Activated naive CD4-positive, alpha-beta T cell (primary cell): ENCODE measurements at places on chromosomes 5 and 9.
A peak's percentile ranks its signal among the peaks of the same experiment; 100 is the strongest.

- DNase-seq: no peak
Observed at GRCh38 chr5:43422143-43422542, 10.0 kb upstream of the CCL28 start.

DNA sequence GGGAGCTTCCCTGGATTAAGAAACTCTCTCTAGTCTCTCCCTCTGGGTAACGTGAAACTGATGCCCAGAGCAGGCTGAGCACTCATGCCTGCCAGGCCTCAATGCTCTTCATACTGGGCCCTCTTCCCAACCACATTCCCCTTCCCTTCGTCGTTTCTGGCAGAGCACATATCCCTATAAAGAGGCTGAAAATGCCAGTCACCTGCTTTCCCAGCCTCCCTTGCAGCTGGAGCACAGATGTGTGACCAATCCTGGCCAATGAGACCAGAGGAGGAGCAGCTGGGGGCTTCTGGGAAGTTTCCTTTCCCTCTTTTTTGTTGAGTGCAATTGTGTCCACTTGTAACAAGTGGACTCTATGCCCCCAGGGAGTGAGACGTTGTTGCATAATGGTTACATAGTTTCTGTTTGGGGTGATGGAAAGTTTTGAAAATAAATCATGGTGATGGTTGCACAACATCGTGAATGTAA, 30.2 kb upstream of the SMIM23 start:
- DNase-seq: no peak

DNA sequence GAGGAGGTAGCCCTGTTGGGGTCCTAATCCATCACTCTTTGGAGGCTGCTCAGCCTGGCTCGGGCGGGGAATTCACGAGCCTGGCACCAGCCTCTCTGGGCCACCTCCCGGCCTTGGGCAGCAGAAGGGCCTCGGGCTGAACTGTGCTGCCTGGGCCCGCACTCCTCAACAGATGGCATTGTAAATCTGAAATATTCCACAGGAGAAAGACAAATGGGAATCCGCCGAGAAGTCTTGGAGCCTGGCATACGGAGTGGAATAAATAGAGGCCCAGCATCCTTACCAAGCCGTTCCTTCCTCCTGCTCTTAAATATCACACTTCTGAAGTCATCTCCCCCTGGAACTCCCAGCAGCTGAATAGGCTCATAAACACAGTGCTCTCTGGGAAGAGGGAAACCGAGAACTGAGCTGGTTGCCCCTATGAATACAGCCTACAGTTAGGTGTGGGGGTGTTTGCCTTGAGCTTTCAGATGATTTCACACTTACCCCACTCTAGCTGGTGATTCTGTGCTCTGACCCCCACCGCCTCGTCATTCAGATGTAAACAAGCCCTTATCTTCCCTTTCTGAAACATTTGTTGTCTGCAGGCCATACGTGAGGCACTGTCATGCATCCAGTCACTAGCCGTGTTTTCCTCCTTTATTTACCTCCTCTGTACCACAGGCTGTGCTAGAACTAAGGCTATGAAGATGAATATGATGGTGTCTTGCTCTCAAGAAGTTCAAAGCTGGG, 455.0 kb upstream of the CLINT1 start:
- no peak for DNase-seq

DNA sequence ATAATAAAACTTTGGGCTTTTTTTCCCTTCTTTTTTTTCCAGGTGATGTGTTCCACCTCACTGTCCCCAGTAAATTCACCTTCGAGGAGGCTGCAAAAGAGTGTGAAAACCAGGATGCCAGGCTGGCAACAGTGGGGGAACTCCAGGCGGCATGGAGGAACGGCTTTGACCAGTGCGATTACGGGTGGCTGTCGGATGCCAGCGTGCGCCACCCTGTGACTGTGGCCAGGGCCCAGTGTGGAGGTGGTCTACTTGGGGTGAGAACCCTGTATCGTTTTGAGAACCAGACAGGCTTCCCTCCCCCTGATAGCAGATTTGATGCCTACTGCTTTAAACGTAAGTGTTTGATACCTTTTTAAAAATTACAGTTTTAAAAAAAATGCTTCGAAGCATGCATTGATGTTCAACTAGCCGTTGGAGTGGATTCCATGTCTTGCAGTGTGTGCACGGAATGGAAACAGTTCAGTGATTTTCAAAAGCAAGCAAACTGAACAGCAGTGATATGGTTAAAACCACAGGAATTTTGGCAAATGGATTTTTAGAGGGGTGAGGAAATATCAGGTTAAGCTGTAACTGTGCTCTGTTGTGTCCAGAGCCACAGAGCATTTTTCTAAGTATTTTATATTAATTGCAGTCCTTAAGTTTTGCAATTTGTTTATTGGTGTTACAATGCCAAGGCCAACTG, 40.7 kb downstream of the VCAN start:
- no peak for DNase-seq

GRCh38 chr5:123753937-123754891, 242.2 kb downstream of the CSNK1G3 start:
- DNase-seq: no peak

GRCh38 chr9:131885144-131885609, 145.3 kb upstream of the RAPGEF1 start:
- no peak for DNase-seq

GRCh38 chr5:10736354-10736753, 24.7 kb downstream of the DAP start:
- DNase-seq: no peak

DNA sequence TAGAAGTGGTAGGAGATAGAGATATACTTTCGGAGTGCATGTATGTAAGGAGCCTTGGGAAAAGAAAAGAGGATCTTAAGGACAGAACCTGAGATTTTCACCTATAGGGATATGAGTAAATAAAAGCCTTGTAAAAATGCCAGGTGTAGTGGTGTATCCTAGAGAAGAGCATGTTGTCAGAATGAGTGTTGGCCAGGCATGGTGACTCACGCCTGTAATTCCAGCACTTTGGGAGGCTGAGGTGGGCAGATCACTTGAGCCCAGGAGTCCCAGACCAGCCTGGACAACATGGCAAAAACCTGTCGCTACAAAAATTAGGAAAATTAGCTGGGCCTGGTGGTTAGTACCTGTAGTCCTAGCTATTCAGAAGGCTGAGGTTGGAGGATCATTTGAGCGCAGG, 76.0 kb downstream of the IPO11 start:
- DNase-seq: no peak

GRCh38 chr5:170154744-170155143, 49.0 kb downstream of the FOXI1 start:
- no peak for DNase-seq

DNA sequence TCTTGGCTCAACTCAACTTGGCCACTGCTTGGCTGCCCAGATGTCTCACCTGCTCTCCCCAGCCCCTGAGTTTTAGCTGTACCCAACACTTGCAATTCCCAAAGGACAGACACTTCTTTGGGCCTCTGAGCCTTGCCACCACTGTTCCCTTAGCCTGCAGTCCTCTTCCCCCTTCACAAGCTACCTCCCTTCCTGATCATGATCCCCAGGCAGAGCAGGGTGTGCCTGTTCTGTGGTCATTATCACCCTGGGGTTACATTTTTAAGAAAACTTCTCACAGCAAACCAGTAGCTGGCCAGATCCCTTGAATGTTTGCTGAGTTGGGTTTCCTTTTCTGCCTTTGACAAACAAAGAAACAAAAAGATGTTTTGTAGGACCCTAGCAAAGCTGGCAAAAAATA, 87.5 kb upstream of the PRRC1 start:
- no peak for DNase-seq

GRCh38 chr5:139131465-139131864, 66.7 kb downstream of the SIL1 start:
- no peak for DNase-seq

GRCh38 chr9:35658137-35658967, at the start of gene CCDC107:
TSS of gene CCDC107 (plus strand) at chr9:35658292. CDS start at chr9:35658380, 88 bp downstream.
- peak; percentile 76 for DNase-seq

DNA sequence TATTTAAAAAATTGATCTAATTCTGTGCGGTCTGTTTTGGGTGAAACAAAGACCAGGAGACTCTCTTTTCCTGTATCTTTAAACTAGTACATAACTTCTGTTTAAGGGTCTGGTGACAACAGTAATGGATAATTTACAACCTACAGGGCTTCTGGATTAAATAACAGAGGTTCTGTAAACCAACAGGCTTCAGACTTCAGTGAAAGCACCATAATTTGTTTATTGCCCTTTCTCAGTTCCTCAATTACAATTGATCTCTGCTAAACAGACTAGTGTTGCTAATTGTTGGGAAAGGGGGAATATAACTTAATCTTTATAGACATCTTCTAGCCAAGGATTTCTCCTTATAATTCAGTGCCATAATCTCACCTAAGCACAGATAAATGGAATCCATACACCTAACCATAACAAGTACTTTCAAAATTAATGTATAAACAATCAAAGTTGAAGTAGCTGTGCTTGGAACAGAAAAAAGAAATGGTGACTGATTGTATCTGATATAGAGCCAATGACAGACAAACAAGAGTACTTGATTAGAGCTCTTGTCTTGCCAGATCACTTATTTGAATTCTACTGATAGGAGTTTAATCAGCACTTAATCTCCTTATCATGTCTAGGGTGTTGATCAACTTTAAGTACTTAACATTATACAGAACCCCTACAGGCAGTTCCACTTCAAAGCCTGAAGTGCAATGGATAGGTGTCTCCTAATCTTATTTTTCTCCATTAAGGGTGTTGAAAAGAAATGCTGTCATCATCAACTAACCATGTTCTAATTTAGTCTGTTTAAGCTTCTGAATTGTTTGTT, 536.0 kb downstream of the NR2F1-AS1 start:
- DNase-seq: no peak

DNA sequence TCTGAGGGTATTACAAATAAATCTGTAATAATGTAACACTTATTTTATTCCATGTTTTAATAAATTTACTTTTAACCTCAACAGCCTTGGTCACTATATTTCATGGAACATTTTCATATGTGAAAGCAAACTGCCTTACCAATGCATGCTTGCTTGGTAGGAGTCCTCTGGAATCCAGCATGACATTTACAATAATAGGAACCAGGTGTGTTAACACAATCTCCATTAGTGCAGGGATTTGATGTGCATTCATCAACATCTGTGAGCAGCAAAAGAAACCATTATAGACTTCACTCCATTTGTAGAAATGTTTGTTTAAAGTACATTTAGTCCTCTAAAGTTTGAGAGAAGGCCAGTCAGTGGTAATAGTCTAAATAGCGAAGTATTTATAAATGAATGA, 159.4 kb downstream of the FBN2 start:
- DNase-seq: no peak

- no peak for DNase-seq
Observed at GRCh38 chr5:65068410-65068809, 299.7 kb downstream of the CWC27 start.

DNA sequence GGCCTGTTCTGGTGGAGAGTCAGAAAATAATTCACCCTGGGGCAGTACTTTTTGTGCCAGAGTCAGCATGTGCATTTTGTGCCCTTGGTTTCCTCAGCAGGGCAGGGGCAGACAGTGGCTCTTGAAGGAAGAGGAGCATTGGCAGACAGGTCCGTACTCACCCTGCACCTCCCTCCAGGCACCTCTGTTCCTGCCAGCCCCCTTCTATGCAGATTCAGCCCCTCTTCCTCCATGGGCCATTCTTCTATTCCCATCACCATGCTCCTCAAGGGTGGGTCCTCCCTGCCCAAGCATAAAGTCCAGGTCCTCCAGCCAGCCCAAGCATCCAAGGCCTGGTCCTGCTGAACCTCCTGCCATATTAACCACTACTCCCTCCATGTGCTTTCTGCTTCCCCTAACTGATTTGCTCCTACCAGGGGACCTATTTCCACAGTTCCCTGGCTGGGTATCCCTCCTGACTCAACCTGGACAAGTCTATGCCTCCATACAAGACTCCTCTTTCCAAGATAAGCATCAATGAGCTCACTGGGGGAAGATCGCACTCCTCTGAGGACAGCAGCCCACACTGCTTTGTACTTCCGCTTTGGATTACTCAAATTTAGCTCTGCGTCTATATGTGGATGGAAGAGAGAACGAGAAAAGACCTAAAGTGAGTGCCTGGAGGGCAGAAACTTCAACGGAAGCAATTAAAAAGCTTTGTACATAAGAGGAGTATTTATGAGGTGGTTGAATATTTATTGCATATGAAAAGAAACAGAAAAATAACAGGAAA, 9.3 kb upstream of the ACSL6 start:
- DNase-seq: no peak

DNA sequence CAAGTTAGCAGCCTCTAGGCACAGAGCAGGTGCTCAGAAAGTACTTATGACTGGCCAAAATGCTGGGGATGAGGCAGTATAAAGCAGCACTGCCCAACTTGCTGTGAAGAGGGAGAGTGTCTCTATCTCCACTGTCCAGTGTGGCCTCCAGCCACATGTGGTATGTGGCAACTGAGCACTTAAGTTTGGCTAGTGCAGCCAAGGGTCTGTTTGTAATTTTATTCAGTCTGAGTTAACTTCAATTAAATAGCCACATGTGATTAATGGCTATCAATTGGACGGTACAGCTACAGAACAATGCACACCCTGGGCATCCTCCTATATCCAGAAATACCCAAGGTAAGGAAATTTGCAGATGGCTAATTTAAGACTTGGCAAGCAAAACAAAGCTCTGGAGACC, 26.9 kb downstream of the ROR2 start:
- no peak for DNase-seq

- no peak for DNase-seq
Observed at GRCh38 chr9:110815361-110815760, 146.8 kb downstream of the MUSK start.

DNA sequence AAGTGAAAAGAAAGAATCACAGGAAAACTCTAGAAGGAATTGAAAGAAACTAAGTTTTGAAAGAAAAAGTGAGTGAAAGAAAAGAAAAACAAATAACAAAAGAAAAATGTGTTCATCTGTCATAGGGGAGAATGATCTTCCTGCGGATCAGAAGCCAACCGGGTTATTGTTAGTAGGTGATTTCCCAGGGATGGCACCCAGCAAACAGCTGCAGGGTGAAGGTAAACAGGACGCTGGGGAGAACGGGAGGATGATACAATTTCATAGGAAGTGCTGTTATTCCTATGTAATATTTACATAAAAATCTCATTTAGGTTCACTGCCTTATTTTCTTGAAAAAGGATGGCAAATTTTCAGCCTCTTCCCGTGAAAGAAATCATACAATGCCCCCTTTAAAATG, 72.4 kb upstream of the LHFPL2 start:
- no peak for DNase-seq

GRCh38 chr9:79574781-79575180, 3.0 kb downstream of the TLE4 start:
- no peak for DNase-seq

DNA sequence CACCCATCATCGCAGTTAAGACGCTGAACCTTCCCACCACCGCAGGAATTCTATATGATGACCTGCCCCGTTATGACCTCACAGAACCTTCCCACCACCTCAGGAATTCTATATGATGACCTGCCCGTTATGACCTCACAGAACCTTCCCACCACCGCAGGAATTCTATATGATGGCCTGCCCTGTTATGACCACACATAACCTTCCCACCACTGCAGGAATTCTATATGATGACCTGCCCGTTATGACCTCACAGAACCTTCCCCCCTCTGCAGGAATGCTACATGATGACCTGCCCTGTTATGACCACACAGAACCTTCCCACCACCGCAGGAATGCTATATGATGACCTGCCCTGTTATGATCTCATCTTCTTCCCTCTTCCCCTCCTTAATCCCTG, 64.3 kb downstream of the IRX1 start:
- DNase-seq: no peak
